ENCODE measurements at places on chromosomes 16 and 17.

DNA sequence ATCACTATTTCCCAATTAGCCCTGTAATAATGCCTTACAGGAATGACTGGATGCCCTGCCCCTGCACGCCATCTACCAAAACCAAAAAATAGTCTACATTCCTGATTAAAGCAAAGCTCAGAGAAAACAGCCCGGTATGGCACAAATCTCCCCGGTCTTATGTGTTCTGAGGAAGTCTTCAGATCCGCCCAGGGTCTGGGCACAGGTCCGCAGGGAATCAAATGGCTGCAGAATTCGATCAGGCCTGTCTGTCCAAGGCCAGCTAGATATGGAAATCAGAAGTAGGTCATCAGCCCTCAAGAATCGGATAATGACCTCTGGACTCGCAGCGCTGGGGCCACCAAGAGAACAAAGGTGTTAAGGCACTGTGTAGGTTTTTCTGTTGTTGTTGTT, 171.0 kb downstream of the ZFHX3 start:
- no peak for DNase-seq

- no peak for DNase-seq
Measured at GRCh38 chr17:78430892-78431691, 52.6 kb downstream of the PGS1 start.

GRCh38 chr17:17141860-17142552, 64.1 kb downstream of the PLD6 start:
- DNase-seq = no peak

DNA sequence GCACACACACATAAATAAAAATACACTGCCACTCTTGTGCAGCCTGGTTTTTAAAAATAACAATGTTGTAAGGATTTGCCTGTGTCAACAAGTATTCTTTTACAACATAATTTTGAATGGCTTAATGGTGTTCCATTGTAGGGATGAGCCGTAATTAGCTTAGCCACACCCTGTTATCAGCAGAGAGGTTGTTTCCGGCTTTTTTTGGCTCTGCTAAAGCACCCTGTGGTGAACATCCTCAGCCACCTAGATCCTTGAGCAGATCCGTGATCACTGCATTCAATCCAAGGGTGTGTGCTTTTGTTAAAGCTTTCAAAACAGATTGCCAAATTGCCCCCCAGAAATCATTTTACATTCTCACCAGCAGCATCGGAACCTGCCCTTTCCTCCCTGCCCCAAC, 7.0 kb downstream of the KATNB1 start:
- no peak for DNase-seq

DNA sequence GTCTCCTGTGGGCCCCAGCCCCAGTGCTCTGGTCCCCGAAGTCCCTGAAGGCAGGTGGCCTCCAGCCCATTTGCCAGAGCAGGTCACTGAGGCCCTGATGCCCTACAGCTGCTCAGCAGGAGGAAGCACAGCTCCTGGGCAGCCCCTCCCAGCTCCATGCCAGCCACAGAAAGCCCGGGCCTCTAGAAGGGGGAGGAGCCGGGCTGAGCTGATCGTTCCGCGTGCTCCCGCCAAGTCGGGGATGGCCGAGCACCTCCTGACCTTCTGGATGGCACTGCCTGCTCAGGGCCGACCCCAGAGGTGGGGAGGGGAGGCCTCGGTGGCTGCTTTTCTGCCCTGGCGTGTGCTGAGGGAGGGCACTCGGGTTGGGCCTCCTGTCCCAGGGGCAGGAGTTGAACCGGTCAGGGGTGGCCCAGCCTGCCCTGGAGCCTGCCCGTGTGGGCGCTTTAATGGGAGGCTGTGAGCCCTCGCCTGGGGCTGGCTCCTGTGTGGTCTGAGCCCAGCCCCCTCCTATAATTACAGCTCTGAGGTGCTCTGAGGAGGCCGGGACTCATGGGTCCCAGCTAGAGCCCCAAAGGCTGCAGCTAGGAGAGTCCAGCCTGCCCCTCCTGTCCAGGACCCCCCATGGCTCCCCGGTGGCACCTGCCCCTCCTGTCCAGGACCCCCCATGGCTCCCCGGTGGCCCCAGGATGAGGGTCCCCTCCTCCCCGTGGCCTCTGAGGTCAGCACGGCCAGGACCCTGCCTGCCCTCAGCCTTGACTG, 29.7 kb downstream of the ZFPM1 start:
- no peak for DNase-seq

GRCh38 chr17:5773816-5774360, 189.6 kb upstream of the NLRP1 start:
- DNase-seq = no peak

DNA sequence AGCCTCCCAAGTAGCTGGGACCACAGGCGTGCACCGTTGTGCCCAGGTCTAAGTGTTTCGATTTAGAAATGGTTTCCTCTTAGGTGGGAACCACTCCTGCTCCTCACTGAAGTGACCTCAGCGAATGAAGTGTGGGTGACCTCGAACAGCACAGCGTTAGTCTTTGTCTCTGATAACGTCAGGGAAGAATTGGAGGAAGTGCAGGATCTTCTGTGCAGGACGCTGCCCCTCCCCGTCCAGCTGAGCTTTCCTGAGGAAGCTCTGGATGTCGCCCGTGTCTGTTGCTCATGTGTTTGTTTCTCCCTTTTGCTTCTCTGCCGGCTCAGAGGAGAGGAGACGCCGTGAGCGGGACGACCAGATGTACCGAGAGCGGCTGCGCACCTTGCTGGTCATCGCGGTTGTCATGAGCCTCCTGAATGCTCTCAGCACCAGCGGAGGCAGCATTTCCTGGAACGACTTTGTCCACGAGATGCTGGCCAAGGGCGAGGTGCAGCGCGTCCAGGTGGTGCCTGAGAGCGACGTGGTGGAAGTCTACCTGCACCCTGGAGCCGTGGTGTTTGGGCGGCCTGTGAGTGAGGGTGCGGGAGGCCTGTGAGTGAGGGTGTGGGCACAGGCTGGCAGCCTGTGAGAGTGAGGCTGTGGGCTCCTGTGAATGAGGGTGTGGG, 15.6 kb downstream of the SPG7 start:
- no peak for DNase-seq

- DNase-seq = no peak
Measured at GRCh38 chr17:30597776-30598288, 120.6 kb downstream of the GOSR1 start.

DNA sequence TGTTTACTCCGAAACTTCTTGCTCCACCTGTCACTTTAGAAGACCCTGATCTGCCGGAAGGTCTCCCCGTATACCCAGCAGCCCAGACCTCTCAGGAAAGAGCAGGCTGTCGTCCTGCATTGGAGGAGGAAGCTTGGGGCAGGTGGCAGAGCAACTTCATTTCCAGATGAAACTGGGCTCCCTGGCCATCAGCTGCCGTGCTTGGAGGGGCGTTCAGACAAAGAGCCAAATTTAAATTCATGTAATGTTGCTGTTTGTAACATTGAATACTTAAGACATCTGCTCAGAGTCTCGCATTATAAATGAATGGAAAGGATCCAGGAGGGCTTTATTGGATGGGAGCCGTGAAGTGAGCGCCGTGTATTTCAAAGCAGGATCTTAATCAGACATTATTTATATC, 628.5 kb downstream of the MAF start:
- no peak for DNase-seq

- no peak for DNase-seq
Measured at GRCh38 chr17:70120425-70120824, 45.4 kb downstream of the KCNJ16 start.

DNA sequence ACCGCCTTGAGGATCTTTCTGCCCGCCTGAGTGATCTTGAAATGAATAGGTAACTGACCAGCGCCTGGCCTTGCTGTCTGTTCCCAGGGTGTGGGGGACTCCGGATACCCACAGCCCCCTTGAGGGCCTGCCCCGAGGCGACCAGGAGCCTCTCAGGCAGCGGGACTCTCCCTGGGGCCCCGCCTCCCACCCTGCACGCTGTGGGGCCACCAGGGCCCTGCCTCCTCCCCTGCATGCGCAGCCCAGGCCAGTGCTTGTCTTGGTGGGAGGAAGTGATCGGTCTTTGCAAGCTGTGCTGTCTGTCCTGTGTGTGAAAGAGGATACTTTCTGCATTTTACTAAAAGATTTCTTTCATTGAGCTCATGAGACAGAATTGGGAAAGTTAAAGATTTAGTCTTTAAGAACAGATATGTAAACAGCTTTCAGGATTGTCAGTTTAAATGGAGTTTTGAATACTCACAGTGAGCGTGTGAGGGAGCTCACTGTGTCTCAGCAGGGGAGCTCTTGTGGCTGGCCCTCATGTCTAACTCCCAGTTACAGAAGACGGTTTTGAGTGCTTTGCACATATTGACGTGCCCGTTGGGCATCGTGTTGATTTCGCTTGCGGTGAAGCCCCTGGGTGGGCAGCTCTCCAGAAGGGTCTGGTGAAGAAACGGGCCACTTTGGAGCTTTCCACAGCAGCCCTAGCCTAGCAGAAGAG, 36.1 kb upstream of the CAPN15 start:
- no peak for DNase-seq

DNA sequence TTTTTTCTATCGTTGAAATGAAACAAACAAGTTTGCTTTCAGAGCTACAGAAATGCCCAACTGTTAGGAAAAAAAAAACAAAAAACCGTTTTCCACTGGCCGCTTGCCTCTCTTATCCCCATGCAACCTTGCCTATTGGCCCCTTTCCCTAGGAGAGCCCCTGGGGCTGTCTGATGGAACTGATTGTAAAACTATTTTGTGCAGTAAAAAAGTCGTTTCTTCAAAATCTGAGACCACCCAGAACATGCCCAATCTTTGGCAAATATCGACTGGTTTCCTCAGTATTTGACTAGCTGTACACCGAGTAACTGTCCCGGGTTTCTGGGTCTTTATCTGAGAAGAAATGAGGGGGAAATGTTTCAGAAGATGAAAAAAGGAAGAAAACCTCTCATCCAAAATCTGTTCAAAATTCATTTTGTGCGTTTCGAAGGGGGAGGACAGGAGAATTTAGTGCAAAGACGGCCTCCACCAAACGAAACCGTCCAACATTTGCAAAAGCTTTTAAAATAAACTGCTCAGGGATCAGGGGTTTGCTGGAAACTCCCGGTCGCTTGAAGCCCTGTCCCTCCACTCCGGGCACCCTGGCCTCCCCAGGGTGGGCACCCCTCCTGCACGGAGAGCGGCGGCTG, 1.1 kb upstream of the GNAO1 start:
- no peak for DNase-seq

GRCh38 chr16:19102187-19102872, 11.4 kb upstream of the ITPRIPL2 start:
- no peak for DNase-seq

GRCh38 chr16:75075688-75076268, 40.8 kb downstream of the LDHD start:
- DNase-seq = no peak

GRCh38 chr16:19649980-19650379, 68.0 kb downstream of the KNOP1 start:
- no peak for DNase-seq

- peak; percentile 76 for DNase-seq
Measured at GRCh38 chr16:3022208-3022683, 1.5 kb downstream of the HCFC1R1 start.

- DNase-seq = no peak
Measured at GRCh38 chr17:78338486-78339259, 21.2 kb downstream of the SOCS3 start.

DNA sequence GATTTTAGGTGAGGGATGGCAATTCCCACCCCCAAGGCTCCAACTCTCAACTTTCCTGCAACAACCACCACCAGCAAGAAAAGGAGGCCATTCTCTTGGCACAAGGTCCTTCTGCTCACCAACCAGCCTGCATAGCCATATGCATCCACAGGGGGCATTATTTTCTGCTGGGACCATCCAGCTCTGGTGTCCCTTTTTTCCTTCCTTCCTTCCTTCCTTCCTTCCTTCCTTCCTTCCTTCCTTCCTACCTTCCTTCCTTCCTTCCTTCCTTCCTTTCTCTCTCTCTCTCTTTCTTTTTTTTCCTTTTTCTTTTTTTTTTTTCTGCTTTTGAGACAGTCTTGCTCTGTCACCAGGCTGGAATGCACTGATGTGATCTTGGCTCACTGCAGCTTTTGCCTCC, 21.1 kb upstream of the COX10 start:
- DNase-seq = no peak

GRCh38 chr17:36876966-36877365, 60.3 kb upstream of the LHX1 start:
- no peak for DNase-seq

- DNase-seq = no peak
Measured at GRCh38 chr16:48291754-48292153, 44.4 kb upstream of the ABCC11 start.

DNA sequence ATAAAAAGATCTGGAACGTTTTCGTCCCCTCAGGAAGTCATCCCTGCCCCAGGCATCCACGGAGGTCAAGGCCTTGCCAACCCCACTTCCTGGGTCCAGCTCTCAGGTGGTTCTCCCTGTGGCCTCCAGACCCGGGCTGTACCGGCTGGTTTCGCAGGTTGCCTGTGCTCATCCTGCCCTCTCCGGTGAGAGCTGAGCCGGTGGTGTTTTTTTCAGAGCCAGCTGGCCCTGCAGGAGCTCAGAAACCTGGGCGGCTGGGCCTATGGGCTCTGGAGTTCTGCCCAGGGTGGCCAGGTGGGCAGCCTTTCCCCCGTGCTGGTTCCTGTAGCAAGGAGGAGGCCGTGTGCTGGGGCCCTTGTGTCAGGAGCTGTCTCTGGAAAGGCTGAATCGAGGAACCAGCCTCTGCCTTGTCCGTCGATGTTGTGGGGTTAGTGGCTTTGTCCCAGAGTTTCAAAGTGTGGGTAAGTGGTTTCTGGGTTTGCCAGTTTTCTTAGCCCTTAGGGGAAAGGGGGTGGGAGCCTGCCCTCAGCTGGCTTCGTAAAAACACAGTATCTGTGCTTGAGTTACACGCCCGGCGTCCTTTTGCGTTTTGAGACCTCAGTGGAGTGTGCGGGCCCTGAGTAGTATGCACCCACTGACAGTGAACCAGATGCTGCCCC, 23.6 kb downstream of the C16orf90 start:
- no peak for DNase-seq

GRCh38 chr16:9013508-9013864, 49.8 kb upstream of the USP7 start:
- DNase-seq = no peak

GRCh38 chr16:78364556-78364880, 265.1 kb downstream of the WWOX start:
- no peak for DNase-seq
